ENCODE measurements at places on chromosomes 5 and 9.

DNA sequence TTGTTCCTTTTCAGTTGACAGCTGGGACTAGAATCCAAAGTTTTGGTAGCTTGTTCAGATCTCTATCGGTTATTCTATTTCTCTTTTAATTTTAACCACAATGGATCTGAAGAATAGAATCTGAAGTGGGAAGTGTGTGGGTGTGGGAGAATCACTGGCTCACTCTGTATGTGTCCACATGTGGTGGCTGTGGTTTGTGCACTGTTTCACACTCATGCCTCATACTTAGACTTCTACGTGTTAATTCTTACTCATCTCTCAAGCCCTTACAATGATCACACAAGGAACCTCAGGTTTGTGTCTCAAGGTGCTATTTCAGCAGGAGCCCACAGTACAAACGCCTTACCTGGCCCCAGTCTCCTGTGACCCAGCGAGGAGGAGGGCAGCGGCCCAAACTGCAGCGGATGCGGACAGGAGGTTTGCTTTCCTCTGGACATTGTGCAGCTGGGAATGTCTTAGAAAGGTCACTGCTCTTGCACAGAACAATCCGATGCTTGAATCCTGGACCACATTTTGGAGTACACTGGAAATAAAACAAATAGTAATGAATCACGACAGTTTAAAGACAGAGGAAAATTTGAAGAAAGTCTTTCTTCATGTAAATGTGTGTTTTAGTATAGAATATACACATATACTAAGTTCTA, 309.1 kb downstream of the ADAMTS6 start:
- no peak for DNase-seq

DNA sequence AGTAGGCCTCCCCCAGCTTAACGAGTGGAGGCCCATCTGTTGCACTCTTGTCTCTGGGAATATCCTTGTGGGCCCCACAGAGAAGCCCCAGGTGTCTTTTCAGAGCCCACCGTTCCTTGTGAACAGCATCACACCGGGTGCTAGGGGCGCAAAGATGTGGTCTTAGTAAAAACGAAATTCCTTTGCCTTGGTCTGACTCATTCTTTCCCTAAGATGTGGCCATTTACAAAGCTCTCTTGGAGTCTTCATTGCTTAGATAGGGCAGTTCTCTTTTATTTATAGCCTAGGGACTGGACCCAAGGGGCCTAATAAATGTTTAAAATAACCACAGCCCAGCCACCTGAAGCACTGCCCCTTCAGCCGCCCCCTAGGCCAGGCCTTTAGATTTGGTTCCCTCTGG, 52.8 kb upstream of the RPL26L1 start:
- DNase-seq: no peak

DNA sequence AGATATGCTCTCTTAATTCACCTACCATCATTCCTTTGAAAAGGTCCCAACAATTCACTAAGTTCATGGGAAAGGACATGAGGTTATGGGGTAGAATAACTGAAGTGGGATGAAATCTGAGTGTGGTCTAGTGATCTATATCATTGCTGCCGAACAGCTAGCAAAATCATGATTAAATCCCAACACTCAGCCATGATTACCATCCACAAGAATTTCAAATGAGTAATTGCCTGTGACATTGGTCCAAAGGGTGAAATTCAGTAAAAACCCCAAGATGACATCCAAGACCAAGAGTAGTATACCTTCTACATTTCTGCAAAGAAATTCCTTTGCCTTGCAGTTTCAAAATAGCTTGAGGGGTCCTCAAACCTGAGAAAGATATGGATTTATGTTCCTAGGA, 225.6 kb downstream of the SPOCK1 start:
- DNase-seq: no peak

- no peak for DNase-seq
Measured at GRCh38 chr5:18113721-18114120, 479.5 kb downstream of the TAF11L14 start.

DNA sequence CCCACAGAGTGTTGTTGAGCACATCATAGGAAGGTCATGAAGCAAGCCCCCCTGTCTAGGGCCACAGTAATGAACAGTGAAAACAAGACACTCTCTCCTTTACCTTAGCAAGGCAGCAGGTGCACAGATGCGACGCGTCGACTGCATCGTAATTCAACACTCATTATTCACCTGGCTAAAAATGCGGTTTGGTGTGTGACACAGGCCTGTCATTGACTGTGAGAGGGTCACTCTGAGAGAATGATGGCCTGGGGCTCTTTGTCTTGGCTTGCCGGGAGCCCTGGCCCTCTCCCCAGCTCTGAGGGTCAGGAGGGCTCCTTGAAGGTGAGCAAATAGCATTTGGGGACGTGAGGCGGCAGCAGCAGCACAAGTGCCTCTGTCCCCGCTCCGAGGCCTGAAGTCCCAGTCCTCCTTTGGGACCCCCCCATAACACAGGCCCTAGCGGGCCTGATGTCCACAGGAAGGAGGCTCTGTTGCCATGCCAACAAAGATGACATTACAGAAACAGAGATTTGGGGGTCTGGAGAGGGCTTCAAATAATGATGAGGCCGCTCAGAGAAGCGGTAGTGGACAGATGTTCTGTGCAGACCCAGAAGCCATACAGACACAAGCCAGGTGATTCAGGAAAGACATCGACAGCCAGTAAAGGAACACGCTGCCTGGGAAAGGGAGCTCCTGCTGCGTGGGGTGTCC, 46.7 kb downstream of the SHB start:
- DNase-seq: no peak

DNA sequence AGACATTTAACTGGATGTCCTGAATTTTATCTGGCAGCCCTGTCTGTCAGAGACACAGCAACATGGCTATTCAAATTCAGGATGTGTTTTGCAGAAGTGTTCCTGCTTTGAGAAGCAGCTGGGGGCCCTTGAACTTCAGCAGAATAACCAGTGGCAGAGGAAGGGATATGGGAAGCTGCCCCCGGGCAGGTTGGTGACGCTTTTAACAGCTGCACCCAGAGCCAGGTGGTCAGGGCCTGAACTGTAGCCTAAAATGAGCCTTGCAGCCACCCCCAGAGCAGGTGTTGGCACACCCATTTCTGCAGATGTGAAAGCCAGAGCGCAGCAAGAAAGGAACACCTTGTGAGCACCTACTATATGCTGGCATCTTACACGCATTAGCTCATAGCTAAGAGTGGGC, 128.7 kb upstream of the BOD1 start:
- DNase-seq: peak; percentile 40

DNA sequence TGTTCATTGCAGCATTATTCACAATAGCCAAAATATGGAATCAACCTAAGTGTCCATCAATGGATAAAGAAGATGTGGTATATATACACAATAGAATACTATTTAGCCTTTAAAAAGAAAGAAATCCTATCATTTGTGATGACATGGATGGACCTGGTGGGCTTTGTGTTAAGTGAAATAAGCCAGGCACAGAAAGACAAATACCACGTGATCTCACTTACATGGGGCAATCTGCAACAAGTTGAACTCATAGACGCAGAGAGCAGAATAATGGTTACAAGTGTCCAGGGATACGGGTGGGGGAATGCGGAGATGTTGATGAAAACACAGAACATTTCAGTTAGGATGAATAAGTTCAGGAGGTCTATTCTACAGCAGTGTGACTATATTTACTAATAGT, 66.4 kb upstream of the ALDH1B1 start:
- DNase-seq: no peak

- DNase-seq: no peak
Measured at GRCh38 chr5:135204151-135204600, 170.1 kb upstream of the PITX1 start.

- no peak for DNase-seq
Measured at GRCh38 chr5:150945486-150945885, 40.7 kb upstream of the ZNF300 start.

DNA sequence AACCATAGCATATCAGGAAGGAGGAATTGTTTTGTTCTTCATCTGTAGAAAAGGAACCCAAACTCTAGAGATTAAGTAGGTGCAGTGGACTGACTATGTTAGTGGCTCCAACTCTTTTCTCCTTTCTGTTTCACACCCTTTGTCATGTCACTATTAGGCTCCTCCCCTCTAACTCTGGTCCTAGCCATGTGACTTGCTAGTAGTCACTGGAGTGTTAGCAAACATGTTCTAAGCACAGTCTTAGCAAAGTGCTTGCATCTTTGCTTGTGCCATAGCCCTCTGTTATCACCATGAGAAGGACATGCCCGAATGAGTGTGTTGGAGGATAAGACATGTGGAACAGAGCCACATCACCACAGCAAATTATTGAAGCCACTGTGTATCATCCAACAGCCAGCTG, 55.4 kb upstream of the PPP3R2 start:
- DNase-seq: no peak

- peak; percentile 8 for DNase-seq
Measured at GRCh38 chr5:135451581-135452320, 400 bp downstream of the TIFAB start.

DNA sequence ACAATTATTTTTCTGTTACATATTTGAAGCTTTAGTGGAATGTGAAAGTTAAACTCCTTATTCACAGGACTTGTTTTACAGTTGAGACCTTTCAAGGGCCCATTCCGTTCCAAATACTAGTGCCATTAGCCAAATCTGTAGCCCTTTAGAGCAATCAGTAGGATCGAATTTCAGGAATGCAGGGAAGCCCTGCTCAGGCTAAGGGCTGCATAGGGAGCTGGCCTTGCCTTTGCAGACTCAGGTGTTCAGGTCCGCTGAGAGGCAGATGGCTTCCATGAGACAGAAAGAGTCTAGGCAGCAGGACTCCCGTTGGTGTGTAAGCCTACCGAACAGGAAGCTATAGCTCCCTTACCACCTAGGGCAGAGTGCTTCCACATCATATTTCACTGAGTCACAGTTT, 150.1 kb upstream of the SLC27A6 start:
- DNase-seq: no peak

DNA sequence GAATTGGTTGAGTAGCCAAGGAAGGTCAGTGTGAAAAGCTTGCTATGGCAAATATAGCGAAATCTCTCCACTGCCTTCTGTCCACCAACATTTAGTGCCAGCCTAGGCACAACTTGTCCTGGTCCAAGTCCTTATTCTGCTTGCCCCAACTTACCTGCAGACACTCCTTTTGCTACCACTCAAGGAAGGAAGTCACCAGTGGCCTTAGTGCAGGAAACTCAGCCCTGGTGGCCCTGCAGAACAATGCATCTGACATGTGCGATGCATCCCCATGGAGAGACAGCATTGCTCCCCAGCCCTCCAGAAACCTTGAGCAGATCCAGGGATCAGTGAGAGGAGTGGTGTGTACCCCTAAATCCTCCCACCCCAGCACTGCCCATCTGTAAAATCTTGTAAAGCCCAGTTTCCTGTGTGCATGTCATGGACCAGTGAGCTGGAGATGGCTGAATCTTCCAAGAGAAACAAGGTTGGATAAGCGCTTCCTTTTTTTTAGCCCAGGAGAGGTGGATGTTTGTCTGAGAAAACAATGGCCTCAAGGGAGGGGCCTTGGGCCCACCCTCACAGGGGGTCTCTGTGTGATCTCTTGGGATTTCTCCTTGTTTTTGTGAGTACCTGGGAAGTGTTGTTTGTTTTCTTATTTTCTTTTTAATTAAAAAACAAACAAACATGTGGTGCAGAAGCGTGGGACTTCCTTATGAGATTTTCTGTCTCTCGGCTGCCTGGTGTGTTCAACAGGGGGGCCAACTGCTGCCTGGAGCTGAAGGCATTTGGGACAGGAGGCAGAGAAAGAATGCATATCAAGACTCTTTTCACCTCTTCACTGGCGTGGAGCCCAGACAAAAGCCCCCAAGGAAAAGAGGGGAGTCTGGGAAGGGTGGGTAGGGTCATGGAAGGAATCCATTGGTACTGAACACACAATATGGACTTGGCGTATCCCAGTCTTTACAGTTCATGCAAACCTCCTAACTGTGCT, 3.6 kb downstream of the FOXI1 start:
- DNase-seq: no peak
